ENCODE measurements at places on chromosomes 13 and 19. TPM values are rescaled to one million over a fixed set of nuclear protein-coding genes. Genes with fewer than 3 reads are reported as not detected.

PSG1 gene
- total RNA-seq: not detected

NOTCH3 gene
- total RNA-seq: 4.5 TPM

S1PR5 gene
- total RNA-seq: 1.9 TPM

TMC4 gene
- total RNA-seq: 1.2 TPM

SIGLEC6 gene
- total RNA-seq: not detected

GRK1 gene
- not detected for total RNA-seq

ZNF865 gene
- 2.7 TPM for total RNA-seq

TRIM28 gene
- 886 TPM for total RNA-seq

CACNG7 gene
- 0.11 TPM for total RNA-seq

ZNF468 gene
- total RNA-seq: 20.5 TPM

USHBP1 gene
- not detected for total RNA-seq
